ENCODE measurements at places on chromosomes 2 and 18.
A peak's percentile ranks its signal among the peaks of the same experiment; 100 is the strongest.

DNA sequence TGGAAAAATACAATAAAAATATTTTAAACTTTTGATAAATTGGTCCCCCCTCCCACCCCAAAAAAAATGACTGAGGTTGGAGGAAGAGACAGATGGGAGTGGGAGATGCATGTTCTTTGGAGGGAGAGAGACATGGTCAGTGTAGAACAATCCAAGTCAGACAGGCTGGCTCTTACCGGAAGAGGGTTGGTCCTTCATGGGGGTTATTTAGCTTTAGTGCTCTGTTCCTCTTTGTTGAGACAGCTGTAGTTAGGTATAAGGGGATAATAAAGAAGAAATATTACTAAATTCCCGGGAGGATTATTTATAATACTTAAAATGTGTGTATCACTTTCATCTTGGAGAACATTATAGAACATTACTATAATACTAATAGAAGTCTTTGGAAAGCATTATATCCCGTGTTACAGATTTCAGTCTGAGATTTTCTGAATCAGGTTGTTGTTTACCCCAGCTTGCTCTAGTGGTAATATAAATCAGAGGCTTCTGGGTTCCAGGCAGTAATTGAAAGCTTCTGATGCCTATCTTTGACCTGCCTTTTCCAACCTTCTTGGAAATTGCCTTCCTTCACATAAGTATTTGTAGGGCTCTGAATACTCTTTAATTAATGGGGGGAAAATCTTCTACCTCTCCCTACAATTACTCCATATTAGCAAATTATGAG, 87.7 kb downstream of the SPTBN1 start:
- DNase-seq: no peak

- no peak for DNase-seq
These were observed 355.0 kb upstream of the LYPD1 start for GRCh38 chr2:133025004-133025403.

DNA sequence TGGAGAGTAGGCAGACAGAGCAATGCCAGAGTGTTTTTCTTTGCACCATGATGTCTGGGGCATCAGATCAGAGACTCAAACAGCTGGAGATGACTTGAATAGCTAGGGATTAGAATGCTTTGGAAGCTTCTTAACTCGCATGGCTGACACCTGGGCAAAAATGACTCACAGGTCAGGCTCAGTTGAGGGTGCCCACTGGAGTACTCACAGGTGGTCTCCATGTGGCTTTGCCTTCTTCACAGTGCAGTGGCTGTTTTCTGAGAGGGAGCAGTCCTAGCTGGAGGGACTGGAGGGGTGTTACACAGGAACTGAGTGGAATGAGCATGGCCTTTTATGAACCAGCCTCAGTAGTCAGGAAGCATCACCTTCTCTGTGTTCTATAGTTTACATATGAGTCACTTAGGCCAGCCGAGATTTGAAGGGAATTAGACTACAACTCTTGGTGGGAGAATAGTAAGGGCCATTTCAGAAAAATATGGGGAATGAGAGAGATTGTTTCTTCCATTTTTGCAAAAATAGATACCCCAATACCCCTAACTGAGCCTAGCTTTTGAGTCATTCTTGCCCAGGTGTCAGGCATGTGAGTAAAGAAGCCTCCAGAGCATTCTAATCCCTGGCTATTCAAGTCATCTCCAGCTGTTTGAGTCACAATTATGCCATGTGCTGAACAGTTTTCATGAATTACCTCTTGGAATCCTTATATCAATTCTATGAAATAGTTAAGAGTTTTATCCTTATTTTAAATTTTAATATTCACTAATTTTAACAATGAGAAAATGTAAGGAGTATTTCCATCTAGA, 7.1 kb upstream of the PPP1R1C start:
- peak; percentile 14 for DNase-seq

GRCh38 chr2:226839161-226839560, 3.3 kb downstream of the RHBDD1 start:
- DNase-seq: no peak

DNA sequence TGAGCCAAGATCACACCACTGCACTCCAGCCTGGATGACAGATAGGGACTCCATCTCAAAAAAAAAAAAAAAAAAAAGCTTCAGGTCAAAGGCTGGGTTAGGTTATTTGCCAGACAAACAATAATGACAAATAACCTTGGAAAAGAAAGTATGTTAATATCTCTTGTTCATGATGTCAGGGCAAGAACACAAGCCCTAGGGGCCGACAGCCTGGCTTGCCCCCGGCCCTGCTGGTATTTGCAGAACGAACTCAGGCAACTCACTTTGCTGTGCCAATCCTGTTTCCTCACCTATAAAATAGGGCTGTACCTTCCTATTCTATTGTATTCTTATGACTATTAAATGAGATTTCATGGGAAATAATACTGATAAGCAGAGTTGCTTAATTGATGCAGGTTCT, 75.4 kb upstream of the CDC42EP3 start:
- no peak for DNase-seq

GRCh38 chr2:113305146-113305545, 26.4 kb upstream of the PAX8 start:
- no peak for DNase-seq
